Activated CD4-positive, alpha-beta memory T cell treated with anti-CD3 and anti-CD28 coated beads, Interleukin-2, amount 10 ng/mL, durations not matched to agents 7 days and 5 days (primary cell): ENCODE measurements at places on chromosomes 12 and 14. TPM values are rescaled to one million over a fixed set of nuclear protein-coding genes. Genes with fewer than 3 reads are reported as not detected.

CACNA2D4 gene
- total RNA-seq = 23.6 TPM

CD69 gene
- 197 TPM for total RNA-seq

GALNT6 gene
- 18.6 TPM for total RNA-seq

ERG28 gene
- 29.4 TPM for total RNA-seq

RTL1 gene
- total RNA-seq = not detected

DNA sequence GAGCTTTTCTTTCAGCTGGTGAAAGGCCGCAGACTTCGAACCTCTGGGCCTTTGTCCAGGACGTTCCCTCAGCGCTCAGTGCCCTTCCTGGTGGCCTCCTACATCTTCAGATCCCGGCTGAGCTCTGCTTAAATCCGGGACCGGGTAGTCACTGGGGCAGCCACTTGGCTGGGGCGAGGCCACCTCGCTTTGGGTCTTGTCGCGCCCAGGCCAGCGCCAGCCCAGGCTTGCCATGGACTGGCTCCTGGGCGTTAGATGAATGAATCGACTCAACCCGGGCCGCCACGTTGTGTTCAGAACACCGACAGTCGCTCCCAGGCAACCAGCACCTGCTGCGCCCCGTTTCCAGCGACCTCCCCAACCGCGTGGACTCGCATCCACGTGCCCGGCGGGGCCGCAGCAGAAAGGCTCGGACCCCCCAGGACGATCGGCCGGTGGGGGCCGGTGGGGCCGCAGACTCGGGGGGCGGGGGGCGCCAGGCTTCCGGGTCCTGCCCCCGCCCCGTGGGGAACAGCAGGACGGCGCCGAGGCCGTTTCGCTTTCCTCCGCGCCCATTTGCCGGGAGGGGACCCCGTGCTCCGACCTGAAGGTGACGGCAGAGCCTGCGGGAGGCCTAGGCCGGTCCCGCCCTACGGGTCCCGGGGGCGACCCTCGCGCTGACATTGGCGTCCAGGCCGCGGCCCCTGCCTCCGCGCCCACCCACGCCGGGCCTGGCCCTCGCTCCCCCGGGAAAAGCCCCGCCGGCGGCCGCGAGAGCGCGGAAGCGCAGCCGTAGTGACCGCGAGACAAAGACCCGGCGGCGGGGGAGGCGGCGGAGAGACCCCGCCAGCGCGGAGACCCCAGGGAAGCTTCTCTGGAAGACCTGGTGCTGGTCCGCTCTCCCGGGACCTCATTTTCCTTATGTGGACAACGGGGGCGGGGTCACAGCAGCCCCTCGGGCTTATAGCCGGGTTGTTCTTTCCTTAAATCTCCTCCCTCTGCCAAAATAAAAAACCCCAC lies 37.3 kb upstream of the RCOR1 start:
- peak; percentile 63 for DNase-seq

GRCh38 chr12:108116254-108116653 lies 12.8 kb upstream of the WSCD2 start:
- DNase-seq = no peak

DNA sequence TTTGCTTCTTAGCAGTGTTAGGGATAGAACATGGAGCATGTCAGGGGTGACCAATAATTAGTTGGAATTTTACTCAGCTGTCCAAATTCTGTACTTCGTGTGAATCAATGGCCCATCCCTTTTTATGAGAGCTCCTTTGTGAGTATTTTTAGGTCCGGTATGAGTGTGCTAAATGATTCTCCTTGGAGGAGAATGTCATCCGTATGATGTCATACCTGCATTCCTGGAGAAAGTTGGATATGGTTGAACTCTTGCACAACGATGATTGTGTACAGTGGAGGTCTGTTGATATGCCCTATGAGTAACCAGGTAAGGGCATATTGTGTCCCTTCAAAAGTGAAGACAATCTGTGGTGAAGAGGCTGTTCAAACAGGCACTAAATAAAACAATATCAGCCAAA lies 400.8 kb downstream of the GXYLT1 start:
- DNase-seq = no peak

DNA sequence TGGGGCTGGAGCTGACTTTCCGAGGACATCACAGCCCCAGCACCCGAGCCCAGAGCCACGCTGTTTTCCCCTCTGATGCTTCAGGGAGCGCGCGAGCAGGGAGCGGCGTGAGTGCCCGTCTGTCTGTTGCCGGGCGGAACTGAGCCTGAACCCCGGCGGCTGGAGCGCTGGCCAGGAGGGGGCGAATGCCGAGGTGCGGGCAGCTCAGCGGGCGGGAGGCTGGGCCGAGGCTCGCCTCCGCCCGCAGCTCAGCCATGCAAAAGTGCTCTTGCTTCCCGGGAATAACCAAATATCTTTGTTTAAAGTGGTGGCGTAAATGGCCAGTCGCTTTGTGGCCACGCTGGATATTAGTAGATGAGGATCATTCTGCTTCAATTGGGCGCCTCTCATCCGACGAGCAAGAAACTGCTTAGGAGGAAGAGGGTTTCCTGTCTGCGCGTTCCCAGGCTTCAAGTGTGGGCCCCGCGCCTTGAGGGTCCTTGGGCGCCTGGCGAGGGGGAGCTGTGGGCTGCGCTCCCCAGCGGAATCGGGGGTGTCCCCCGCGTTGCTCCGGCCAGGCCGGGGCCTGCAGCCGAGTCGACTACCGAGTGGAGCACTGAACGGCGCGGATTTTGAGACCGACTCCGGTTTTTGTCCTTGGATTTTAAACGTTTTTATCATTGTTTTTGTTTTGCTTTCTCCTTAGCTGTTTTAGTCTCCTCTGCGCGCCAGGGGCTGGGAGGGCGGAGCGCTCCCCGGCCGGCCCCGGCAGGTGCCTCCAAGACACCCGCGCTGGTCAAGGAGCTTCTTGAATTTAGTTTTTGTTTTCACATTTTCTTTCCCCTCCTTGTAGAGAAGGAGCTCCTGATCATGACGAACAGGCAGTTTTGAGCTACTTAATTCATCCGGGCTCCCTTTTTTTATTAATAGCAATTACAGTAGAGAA lies 831 bp upstream of the NKX2-1 start:
- DNase-seq = no peak

GRCh38 chr12:86719381-86719780 lies 463.2 kb upstream of the MGAT4C start:
- no peak for DNase-seq

GRCh38 chr12:80925237-80925636 lies 12.5 kb downstream of the LIN7A start:
- DNase-seq = no peak

- DNase-seq = no peak
Measured at GRCh38 chr14:68877993-68878575, 85.2 kb upstream of the ZFP36L1 start.

DNA sequence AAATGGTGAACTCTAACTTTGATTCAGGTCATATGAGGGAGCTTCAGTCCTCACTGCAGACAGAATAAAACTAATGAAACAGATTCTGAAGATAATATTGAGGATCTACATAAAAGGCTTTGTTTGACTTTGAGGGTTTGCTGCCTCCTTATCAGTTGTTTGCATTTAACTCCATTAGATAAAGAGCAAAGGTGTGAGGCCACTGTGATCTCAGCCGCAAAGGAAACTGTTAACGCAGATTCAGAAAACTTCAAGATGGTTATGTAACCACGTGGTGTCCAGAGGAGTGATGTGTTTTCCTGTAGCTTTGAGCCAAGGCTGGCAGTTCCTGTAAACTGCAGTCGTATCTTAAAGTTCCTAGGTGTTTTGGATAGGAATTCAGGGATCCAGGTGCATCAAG lies 67.8 kb downstream of the METTL25 start:
- DNase-seq = no peak

DNA sequence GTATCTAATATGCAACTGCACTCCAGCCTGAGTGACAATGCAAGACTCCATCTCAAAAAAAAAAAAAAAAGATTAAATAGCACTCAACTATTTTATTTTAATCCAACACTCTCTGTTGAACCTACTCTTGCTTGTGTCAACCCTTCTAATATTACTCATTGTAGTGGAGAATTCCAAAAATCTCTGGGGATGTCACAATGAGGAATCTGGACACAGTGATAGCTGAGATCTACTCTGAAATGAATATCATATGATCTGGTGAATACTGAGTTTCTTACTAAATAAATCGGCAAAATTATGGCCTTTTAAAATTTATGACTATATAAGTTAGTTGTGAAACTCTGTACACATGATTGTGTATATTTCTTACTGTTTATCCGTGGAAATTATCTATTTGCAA lies 418.2 kb downstream of the BCAT1 start:
- DNase-seq = no peak

DNA sequence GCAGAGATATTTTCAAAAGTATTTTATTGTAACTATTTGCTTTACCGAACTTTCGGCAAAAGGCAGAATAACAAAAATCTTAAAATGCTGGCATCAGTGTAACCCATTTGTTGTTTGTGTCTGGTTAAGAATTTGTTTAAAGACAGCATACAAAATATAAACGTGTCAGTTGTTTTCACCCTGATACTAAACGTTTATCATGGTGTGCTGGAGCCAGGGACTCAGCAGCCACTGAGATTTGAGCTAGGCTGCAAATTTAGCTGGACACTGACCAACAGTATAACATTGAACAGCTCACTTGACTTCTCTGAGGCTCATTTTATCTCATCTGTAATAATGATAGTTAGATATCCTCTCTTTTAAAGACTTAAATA lies 183.7 kb downstream of the TMTC3 start:
- no peak for DNase-seq
